Camera-type eye (tissue), 1 donor: ENCODE measurements at places on chromosomes 7 and 10. TPM values are rescaled to one million over a fixed set of nuclear protein-coding genes. Genes with fewer than 3 reads are reported as not detected.

The MORN4 gene
- 15.7 TPM for total RNA-seq

The SPDYE5 gene
- 0.22 TPM for total RNA-seq

The CALN1 gene
- total RNA-seq, result 9.8 TPM

The FAM180A gene
- total RNA-seq, result 3.6 TPM

The ARMH3 gene
- 25.2 TPM for total RNA-seq

The CLEC5A gene
- total RNA-seq, result 0.49 TPM

The POLL gene
- total RNA-seq, result 21.9 TPM

The CRTAC1 gene
- total RNA-seq, result 19.3 TPM

The ADAP1 gene
- 11.3 TPM for total RNA-seq

The GARIN1A gene
- 0.49 TPM for total RNA-seq

The OPN1SW gene
- 35.2 TPM for total RNA-seq

The PRPS1L1 gene
- not detected for total RNA-seq

The TRPV5 gene
- total RNA-seq, result 0.16 TPM
